ENCODE measurements at places on chromosomes 12 and 14. TPM values are rescaled to one million over a fixed set of nuclear protein-coding genes. Genes with fewer than 3 reads are reported as not detected.

GRCh38 chr12:84793558-84794367 is 118.8 kb downstream of the SLC6A15 start:
- DNase-seq: no peak
- no peak overlapping the region for H3K27ac ChIP-seq
- no peaks in the 10 kb centered on the region for H3K36me3 ChIP-seq
- H3K4me3 ChIP-seq: no peak overlapping the region

DNA sequence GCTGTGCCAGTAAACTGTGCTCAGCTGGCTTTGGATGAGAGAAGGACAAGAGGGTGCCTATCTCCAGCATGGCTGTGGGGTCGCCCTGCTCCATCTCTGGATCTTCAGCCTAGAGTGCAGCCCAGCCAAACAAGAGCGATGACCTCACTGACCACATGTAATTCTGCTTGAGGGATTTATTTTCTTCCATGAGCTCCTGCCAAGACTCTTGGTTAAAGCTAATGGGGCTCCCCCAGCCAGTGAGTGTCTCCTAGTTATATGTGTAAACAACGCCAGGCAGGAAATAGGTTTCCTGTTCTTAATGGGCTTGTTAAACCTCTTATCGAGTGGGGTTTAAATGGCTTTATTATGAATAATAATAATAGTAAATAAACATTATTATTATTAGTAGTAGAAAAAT is 397.2 kb downstream of the NRXN3 start:
- DNase-seq: no peak
- no peaks in the 10 kb centered on the region for H3K27me3 ChIP-seq

The PGF gene
- not detected for total RNA-seq

GRCh38 chr12:93047118-93047517 is 118.0 kb upstream of the EEA1 start:
- no peaks in the 10 kb centered on the region for H3K4me1 ChIP-seq
- DNase-seq: no peak
- H3K27ac ChIP-seq: no peak overlapping the region
- no peaks in the 10 kb centered on the region for H3K36me3 ChIP-seq
- H3K4me3 ChIP-seq: no peak overlapping the region

All from CD4-positive, alpha-beta T cell (primary cell).